HFFc6 (cell line): ENCODE measurements at places on chromosomes 3 and 15. TPM values are rescaled to one million over a fixed set of nuclear protein-coding genes. Genes with fewer than 3 reads are reported as not detected.

GRCh38 chr3:18194431-18194830 lies 230.7 kb downstream of the SATB1 start:
- DNase-seq = no peak

Gene TMC3
- total RNA-seq = not detected in 3 replicates

Gene STAC
- total RNA-seq = not detected in 3 replicates

Gene SIDT1
- not detected in 3 replicates for total RNA-seq

DNA sequence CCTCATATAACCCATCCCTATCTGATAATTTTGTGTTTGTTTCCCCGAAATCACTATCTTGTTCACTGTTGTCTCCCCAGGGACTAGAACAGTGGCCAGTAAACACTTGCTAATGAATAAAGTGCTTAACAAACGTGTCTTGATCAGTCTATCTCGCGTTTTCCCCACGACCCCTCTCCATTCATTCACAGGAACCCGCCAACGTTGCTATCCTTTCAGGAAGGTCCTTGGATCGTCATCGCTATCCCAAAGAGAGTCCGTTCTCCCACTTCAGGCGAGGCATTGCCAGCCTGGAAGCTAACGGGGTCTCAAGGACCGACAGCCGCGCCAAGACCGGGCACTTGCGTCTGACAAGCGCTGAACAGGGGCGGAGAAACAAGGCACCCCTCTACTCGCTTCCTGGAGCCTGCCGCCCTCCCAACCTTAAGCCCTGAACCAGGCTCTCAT lies 344 bp downstream of the LINS1 start:
- no peak for DNase-seq

Gene CMTM8
- not detected in 3 replicates for total RNA-seq

GRCh38 chr3:117629505-117629904 lies 919.9 kb downstream of the TUSC7 start:
- no peak for DNase-seq

GRCh38 chr15:38685686-38686339 lies 121.2 kb upstream of the RASGRP1 start:
- no peak for DNase-seq

DNA sequence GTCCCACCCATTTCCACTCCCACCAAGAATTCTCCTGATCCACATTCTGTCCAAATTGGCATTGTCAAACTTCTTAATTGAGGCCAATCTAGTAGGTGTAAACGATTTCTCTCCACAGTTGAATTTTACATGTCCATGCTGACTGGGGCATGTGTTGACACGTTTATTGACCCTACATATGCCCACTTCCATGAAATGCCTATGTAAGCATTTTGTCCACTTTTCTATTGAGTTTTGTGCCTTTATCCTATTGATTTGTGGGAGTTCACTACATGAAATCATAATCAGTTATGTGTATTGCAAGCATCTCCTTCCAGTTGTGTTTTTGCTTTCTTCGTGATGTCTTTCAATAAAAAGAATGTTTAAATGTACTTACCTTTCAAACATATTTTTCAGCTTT lies 141.7 kb upstream of the NSMCE3 start:
- DNase-seq = no peak

- no peak for DNase-seq
Observed at GRCh38 chr15:55884223-55884622, 109.2 kb downstream of the NEDD4 start.

DNA sequence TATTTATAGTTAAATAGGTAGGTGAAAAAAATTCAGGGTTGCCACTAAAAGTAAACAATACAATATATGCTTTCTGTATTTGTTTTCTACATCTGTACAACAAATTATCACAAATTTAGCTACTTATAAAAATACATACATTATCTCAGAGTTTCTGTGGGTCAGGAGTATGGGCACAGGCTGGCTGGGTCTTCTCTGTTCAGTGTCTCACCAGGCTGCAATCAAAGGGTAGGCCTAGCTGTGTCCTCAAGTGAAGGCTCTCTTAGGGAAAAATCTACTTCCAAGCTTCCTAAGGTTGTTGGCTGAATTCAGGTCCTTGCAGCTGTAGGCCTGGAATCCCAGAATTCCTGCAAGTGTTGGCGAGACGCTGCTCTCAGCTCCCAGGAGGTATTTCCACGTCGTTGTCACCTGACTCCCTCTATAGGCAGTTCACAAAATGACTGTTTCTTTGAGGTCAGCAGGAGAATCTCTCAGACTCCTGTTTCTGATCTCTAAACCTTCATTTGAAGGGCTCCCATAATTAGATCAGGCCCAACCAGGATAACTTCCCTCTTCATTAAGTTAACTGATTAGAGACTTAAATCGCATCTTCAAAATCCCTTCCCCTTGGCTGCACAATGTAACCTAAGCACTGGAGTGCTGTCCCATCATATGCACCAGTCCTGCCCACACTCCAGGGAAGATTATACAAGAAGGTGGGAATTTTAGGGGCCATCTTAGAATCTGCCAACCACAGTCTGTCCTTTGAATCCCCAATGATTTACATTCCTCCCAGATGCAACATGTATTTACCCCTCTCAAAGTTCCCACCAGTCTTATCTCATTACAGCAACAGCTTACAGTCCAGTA lies 296.6 kb downstream of the SUCLG2 start:
- DNase-seq = peak; percentile 21

DNA sequence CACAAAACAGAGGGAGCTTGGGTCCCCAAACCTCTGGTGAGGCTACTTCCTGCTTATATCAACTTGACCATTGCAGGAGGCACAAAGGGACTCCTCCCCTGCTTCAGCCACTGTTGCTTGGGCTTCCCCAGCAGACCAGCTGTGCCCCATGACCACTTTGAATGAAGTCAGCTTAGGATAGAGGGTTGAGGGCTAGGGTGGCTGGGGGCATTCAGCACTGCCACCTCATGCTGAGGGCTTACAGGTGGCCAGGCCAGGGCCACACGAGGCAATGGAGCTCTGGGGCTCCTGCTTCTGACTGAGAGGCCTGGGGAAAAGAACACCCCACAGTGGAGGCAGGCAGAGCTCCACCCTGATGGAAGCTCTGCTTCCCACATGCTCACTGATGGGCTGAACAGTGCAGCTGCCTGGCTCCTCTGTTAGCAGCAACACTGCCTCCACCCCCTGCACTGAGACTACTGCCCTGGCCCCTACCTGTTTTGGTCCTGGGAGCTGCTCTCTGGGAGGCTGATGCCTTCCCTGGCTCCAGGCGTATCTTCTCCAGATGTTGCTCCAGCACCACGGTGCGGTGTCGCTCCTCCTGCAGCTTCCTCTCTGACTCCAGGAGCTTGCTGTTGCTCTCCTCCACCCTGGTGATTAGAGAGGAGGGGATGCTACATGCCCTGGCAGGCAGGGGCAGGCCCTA lies 10.2 kb upstream of the HHATL start:
- DNase-seq = no peak

Gene SERINC4
- 0.07 to 0.29 TPM in 2 of 3 replicates, not detected in the other for total RNA-seq

GRCh38 chr3:152593242-152593641 lies 241.7 kb upstream of the P2RY1 start:
- no peak for DNase-seq

Gene FGF12
- total RNA-seq = not detected in 2 replicates

Gene RSL24D1
- 54.8 to 58.5 TPM (median 57.2 TPM) in 3 replicates for total RNA-seq

Gene C2CD4A
- not detected in 3 replicates for total RNA-seq

DNA sequence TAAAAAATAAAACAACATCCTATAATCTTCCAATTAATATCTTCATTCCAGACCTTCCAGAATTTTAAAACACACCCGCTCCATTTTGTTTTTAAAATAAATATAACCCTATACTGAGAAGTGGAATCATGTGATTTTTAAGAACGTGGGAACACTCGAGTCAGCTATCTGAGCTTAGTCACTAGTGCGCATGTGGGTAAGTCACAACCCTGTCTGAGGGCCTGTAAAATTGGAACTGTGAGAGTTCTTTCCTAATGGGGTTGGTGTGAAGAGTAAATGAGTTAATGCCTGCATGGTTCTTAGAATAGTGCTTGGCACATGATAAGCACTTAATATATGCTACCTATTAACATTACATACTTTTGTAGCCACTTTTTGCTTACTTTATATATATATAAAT lies 19.9 kb upstream of the POLR2M start:
- DNase-seq = no peak
